ENCODE measurements at places on chromosomes 6 and 20.

DNA sequence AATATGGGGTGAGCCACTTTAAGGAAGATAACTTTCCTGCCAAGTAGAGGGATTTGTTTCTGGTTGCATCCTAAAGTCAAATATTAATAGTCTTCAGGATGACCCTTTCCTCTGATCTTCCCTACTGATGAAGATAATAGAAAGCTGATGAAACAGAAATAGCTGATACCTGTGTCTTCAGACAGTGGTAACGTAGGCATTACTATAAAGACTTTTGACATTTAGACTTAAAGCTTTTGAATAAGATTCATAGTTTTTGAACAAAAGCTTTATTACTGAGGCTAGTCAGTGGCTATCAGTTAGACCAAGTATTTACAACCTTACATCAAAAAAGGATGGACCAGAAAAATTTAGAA lies 1.4 kb downstream of the NEDD9 start:
- no peak for DNase-seq

DNA sequence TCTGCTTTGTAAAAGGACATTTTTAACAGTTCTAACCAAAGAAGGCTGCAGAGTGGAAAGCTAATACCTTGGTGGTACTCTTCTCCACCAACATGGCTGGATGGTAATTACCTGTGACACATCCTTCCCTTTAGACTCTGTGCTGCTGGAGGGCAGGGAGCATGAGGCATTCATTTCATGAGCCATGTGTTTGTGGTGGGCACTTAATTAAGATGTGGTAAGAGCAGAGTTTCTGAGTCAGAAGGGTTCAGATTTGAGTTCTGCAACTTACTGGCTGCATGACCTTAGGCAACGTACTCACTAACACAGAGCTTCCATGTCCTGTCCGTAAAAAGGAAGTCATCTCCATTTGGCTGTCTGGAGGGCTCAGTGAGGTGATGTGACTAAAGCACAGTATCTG lies 9.1 kb upstream of the ZNF133 start:
- DNase-seq = no peak

- no peak for DNase-seq
Measured at GRCh38 chr6:1498491-1499113, 109.2 kb downstream of the FOXF2 start.

GRCh38 chr6:41591859-41592502 lies 45.8 kb downstream of the FOXP4 start:
- peak; percentile 47 for DNase-seq

- peak; percentile 14 for DNase-seq
Measured at GRCh38 chr20:57934007-57934805, 224.4 kb upstream of the PMEPA1 start.

- DNase-seq = no peak
Measured at GRCh38 chr20:25247518-25247955, 348 bp upstream of the PYGB start.

- no peak for DNase-seq
Measured at GRCh38 chr6:151284012-151284411, 44.2 kb downstream of the AKAP12 start.

GRCh38 chr6:170345662-170346061 lies 39.1 kb downstream of the FAM120B start:
- DNase-seq = no peak

DNA sequence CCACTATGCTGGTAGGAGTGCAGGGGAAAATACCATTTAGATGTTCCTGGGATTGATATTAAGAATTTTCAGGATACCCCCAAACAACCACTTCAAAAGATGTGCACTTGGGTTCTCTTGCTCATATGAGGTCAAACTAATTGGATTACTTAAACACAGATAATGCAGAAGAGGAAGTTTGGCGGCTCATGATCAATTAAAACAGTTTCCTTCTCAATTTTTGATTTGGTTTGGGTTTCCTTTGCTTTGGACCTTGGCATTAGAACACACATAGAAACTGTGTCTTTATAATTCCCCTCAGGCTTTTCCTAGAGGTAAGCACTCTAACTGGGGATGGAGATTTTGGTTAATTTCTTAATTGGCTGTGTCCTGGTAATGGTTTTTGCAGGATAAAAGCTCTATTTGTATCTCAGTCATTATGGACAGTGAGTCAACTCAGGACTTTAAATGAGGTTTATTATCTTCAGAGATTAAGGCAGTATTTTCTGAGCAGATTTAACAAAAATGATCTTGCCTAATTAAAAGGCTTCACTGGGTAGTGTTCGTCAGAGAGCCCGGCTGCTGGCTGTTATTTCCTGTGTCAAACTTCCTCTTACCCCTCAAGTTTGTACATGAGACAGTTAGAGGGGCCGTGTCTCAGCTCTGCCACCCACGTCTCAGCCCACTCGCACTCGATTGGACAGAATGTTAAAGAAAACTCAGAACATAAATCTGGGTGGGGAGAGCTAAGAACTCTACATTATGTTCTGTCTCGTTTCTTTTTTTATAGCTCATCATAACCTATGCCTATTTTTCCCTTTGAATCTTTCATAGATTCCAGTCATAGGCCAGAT lies 50.3 kb upstream of the PREP start:
- DNase-seq = no peak

DNA sequence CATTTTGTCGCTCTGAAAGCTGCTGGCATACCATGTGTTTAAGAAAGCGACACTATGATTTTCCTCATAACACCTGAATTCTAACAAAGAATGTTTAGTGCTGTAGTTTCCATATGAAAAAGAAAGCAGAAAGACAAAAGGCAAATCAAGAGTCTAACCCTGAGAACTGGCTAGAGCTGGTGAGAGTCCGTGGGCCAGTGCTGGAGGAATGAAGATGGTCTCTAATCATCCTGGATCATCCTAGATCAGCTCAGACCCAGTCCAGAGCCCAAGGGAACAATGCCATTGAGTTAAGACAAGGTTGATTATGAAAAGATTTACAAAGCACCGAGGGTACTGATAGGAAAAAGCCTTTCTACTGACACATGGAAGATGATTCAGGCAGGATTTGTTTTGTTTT lies 73.0 kb upstream of the MYLIP start:
- DNase-seq = no peak

DNA sequence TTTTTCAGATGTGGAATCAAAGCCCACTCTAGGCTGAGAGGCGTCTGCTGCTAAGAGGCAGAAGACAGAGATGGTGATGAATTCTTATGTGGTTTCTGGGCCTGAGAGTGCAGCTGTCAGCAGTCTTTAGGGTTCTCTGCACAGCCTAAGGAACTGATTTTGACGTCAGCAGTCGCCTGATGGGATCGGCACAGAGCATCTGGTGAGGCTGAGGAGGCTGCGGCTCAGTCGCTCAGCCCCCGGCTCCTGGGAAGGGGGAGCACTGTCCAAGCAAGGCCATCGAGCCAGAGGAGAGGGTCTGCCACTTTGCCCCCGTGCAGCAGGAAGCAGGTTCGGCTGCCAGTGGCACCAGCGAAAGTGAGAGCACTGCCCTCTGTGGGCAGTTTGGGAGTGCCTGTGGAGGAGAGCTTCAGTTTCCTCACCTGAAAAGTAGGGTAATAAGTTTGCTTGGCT lies 92.5 kb downstream of the TCP11 start:
- no peak for DNase-seq

DNA sequence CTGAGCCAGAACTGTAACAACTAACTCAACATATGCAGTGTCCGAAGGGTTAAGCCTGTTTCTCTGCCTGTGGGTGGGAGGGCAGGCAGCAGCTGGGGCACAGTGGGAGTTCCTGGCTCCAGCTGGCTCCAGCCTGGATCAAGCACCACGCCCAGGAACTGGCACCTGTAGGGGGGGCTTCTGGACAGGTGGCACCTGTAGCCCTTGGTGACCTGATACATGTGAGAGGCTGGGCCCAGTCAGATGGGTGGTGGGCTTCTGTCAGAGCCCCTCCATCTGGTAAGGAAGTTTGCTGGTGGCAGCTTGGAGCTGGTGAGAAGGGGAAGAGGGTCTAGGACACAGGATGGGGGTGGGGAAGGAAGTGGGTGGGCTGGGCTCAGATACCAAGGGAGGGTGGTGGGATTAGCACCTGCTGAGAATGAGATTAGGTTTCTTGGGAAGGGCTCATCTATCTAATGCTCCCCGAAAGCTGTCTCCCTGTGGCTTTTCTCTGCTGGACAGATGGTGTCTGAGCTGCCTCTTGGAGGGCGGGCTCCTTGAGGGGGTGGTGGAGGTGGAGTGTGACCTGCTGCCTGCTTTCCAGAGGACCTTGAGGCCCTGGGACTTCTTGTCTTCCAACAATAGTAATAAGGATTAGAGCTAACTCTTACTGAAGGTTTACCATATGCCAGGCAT lies 28.5 kb downstream of the BCL2L1 start:
- DNase-seq = no peak

DNA sequence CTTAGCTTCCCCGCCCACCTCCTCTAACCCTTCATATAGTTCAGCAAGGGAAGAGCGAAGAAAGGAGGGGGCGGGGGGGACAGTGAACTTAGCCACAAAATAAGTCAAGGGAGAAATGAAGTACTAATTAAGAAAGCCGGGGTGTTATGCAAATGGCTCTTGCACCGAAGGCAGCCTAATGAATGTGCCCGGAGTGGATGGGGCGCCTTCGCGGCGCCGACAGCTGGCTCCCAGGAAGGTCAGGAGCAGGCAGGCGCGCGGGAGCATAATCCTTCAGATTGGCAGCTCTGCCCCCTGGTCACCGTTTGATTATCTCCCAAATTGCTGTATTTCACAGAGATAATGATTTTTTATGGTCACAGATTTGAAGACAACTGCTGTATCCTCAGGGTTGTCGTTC lies 395.1 kb downstream of the TFAP2B start:
- no peak for DNase-seq

DNA sequence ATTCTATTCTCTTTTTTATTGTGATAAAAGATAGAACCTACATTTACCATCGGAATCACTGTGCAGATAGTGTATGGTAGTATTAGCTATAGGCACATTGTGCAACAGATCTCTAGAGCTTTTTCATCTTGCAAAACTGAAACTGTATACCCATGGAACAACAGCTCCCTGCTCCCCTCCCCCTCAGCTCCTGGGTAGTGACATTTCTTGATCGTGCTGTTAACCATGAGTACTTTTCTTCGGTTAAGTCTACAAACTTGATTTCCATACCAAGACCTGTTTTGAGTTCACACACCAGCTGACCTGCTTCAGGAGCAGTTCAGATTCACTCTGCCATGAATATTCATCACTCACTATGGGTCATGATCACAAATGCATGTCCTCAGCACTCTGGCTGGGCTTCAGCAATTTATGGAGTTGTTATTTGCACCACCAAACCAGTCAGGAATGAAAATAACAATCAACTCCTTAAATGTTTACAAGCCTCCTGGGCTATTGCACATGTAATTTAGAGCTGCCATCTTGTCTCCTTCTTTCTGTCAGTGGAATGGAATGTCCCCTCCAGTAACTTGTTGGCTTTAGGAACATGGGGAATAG lies 32.8 kb downstream of the PRDM1 start:
- no peak for DNase-seq

GRCh38 chr6:42203183-42203582 lies 8.4 kb upstream of the GUCA1B start:
- no peak for DNase-seq

DNA sequence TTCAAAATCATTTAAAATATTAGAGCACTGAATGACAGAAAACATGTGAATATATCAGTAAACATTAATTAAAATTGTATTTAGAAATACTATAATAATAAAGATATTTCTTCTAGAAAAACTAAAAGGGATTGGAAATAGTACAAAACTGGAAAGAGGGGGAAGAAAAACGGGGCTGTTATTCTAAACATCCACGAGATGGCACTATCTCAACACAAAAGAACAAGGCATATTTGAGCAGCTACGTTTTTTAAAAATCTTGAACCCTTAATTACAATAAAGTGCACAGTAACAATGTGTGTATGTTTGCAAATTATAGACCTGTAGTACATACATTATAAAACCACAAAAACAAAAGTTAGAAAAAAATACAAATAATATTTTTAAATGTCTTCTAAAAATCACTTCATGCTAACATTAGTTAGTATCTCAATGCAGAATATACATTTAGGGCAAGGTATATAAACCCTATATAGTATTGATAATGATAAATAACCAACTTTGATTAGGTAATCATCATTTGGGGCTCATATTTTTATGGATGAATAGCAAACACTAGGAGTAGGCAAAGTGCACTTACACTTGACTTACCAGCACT lies 42.5 kb upstream of the PNISR start:
- DNase-seq = no peak

GRCh38 chr6:163314791-163315470 lies 99.6 kb upstream of the QKI start:
- DNase-seq = no peak

GRCh38 chr6:114651611-114652010 lies 308.8 kb upstream of the HS3ST5 start:
- no peak for DNase-seq

DNA sequence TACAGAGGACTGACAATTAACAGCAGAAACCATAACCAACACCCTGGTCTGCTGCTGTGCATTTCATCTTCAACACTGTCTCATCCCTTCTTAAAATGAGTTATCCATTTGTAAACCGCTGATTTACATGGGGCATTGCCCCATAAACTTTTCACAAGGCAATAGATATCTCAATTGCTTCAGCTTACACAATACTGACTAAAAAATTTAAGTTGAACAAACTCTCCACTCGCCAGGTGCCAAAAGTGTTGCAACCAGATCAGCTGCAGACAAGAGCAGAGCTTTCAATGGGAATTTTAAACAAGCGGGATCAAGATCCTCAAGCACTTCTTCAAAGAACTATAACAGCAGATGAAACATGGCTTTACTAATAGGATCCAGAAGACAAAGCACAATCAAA lies 183.0 kb downstream of the TASP1 start:
- DNase-seq = no peak

DNA sequence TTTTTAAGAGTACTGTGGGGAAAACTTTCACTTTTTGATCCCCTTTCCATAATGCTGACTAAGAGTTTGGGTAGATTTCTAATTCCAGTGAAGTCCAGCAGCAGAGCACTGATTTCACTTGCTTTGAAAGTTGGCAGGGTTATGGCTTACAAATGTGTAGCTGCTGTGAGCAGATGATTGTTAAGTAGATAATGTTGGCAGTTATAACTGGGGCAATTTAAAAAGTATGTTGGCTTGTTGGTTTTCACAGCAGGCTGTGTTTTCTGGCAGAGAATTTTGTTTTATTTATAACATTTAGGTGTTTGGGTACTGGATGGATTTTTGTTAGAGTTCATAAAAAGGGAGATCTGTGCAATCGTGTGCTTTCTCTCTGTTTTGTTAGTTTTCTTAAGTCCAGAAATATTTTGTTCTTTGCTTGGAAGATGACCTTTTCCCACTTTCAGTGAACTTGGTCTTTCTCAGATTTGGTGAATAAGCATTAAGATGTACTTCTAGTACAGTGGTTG lies 31.4 kb downstream of the AFDN start:
- no peak for DNase-seq

Data from NCI-H1930 (cell line).